ENCODE measurements at places on chromosomes 12 and 14.

- DNase-seq, result no peak
These were observed 288.2 kb downstream of the CCDC59 start for GRCh38 chr12:82069931-82070514.

- DNase-seq, result no peak
These were observed 148.1 kb upstream of the CRY1 start for GRCh38 chr12:107241411-107241810.

- DNase-seq, result peak; percentile 27
These were observed 227.7 kb upstream of the NPAS3 start for GRCh38 chr14:32710731-32711680.

GRCh38 chr12:53995378-53996239 is 4.4 kb upstream of the HOXC9 start:
- DNase-seq, result no peak

- peak; percentile 79 for DNase-seq
These were observed 4.2 kb upstream of the AJUBA start for GRCh38 chr14:22986508-22987054.

GRCh38 chr14:103552011-103552845 is 10.2 kb downstream of the BAG5 start:
- no peak for DNase-seq

GRCh38 chr14:38261620-38262019 is 5.7 kb upstream of the CLEC14A start:
- no peak for DNase-seq

GRCh38 chr14:28765831-28766468 is 637 bp upstream of the FOXG1 start:
- DNase-seq, result no peak

DNA sequence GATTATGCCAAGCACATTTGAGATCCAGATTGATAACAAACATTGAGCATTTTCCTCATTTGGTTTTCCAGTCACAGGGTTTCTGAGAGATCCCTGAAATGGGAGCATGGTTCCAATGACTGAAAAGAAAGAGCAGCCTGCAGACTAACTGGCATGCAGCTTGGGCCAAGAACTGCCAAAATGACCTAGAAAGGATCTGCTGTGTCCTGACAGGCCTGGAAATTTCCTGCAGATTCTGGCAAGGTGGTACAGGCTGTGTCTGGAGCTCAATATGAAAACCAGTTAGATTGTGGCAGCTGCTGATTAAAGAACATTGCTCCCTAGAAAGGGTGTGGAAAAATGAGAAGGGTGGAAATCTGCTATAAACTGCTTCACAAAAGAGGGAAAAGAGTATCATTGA is 417.3 kb downstream of the IPO8 start:
- DNase-seq, result no peak

DNA sequence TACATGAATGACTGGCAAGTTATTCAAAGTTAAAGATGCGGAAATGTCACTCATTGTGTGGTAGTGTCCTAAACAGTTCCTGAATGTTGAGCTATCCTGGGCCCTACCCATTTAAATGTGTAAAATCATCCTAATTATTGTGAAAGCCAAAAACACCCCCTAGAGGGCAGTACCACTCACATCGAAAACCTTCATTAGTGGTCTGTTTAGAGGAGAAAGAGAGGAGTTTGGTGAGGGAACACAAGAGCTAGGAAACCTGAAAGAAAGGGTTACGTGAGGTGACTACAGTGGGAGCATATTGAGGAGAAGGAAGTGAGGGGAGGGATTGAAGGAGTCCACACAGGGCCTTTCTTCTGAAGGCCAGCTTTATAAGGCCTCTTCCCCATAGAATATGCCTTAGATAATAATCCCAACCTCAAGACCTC is 2.5 kb upstream of the TEP1 start:
- no peak for DNase-seq

GRCh38 chr12:55654511-55655214 is 18.0 kb downstream of the OR10P1 start:
- no peak for DNase-seq

DNA sequence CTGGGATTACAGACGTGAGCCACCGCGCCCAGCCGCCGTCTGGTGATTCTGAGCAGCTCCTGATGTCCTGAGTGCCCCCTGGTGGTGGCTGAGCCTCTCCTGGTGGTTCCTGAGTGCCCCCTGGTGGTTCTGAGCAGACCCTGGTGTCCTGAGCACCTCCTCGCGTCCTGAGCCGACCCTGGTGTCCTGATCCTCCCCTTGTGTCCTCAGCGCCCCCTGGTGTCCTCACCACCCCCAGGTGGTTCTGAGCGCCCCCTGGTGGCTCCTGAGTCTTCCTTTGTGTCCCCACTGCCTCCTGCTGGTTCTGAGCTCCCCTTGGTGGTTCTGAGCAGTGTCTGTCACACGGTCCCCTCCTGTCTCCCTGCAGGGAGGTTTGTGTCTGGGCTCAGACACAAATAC is 1304.9 kb downstream of the TMEM121 start:
- no peak for DNase-seq

DNA sequence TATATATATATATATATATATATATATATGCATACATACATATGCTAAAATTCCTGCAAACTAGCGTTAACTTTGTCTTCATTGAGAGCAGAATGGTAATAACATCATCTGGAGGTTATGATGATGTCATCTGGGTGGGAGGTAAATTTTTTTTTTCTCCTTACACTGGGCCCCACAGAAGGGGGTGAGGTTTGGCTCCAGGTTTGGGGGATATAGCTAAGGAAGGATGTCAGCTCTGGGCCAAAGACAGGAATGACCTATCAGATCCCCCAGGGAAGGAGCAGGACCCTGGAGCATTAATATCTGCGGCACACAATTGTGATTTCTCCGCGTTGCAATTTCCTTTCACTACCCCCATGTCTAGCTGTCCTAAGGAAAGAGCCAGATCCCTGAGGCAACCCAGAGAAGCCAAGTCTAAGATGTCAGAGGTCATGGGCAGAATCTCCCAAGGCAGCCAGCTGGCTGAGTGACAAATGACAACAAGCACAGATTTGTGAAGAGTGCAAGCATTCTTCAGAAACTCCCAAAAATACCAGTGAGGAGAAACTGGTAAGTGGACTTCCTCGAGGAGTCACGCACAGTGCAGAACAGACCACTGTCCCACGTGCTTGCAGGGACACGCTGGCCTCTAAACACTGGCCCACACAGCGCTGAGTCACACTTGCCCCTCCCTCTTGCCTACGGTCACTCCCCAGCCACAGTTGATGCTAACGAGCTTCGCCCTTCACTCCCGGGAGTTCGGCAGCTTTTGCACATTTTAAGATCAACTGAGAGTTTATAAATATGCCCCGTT is 9.9 kb downstream of the UBC start:
- DNase-seq, result peak; percentile 88

GRCh38 chr12:50313256-50313931 is 30.1 kb upstream of the LIMA1 start:
- no peak for DNase-seq

DNA sequence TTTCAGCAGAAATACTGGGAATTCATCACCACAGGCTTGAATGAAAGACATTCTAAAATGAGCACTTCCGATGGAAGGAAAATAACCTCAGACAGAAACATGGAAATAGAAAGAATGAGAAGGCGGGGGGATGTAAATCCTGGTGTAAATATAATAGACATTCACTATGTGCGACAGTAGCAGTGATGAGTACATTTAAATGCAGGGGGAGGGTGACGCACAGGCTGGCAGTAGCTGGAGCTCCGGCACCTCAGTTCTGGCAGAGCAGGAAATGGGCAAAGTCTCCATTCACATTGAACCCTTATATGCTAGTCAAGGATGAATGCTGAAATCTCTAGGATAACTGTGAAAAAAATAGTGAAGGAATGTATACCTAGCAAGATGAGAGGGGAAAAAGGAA is 172.7 kb upstream of the C14orf180 start:
- DNase-seq, result no peak

GRCh38 chr14:74906925-74907521 is 16.0 kb downstream of the RPS6KL1 start:
- DNase-seq, result no peak

GRCh38 chr12:5003025-5003666 is 40.5 kb upstream of the KCNA5 start:
- peak; percentile 40 for DNase-seq

GRCh38 chr12:107458163-107458562 is 227.4 kb upstream of the PWP1 start:
- DNase-seq, result no peak

GRCh38 chr12:32134101-32134888 is 27.6 kb downstream of the BICD1 start:
- no peak for DNase-seq

DNA sequence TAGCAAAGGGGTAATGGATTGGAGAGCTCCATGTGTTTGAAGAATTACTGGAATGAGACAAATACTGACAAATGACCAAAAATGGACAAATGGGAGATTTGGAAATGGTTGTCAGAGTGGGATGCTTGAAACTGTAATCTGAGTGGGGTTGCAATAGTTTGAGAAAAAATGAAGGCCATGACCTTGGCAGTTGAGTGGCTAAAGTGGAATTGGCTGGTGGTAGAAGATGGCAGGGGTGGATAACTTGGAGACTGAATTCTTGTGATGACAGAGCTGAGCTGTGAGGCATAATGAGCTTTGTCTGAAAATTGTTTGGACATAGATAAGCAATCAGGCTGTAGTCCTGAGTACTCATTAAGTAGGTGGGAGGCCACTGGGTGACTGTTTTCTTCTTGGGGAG is 222.5 kb upstream of the PRICKLE1 start:
- no peak for DNase-seq

- DNase-seq, result no peak
These were observed 202.8 kb downstream of the NUAK1 start for GRCh38 chr12:105935981-105936380.

- DNase-seq, result no peak
These were observed 182.5 kb downstream of the SLC2A13 start for GRCh38 chr12:39923364-39923763.

DNA sequence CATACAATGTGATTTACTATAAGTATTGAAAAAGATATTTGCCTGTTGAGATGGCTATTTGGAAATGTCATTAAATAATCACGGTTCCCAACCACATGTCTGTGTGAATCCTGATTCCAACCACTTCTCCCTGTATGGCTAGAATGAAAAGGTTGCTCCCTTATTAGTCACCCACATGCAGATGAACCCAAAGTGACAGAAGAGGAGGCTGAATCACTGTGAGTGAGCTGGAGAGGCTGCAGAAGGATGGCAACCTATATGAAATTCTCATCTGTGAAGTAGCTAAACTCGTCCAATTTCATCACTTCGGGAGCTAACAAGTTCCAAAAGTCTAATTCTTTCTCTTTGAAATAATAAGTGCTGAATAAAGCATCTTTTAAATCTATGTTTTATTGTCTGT is 300.5 kb downstream of the PRKD1 start:
- DNase-seq, result no peak

GRCh38 chr14:84961637-84962036 is 568.3 kb upstream of the FLRT2 start:
- no peak for DNase-seq

GRCh38 chr14:97027256-97027999 is 230.2 kb downstream of the VRK1 start:
- DNase-seq, result no peak

DNA sequence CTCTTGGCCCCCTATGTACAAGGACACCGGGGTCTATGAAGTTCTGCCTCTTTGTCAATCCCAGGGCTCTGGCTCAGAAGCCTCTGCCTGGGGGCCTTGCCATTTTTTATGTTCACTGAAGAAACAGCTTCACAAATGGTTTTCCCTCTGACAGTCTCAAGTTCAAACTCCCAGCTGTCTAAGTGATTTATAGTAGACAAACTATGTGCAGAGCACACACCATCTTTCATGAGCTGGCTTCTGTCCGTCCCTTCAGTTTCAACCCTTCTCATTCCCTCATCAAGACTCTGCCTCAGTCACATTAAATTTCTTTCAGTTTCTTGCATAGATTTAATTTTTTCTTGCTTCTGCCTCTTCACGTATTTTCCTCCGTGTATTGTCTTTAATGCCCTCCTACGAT is 2.7 kb upstream of the DCD start:
- DNase-seq, result no peak

DNA sequence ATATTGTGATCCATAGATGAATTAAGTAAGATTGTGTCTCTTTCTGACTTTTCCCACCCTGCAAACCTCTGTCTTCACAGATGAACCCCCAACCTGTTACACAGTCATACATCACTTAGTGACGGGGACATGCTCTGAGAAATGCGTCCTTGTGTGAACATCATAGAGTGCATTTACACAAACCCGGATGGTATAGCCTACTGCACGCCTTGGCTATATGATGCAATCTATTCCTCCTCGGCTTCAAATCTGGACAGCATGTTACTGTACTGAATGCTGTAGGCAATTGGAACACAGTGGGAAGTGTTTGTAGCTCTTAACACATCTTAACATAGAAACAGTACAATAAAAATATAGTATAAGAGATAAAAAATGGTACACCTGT is 7.4 kb upstream of the TESPA1 start:
- DNase-seq, result no peak

DNA sequence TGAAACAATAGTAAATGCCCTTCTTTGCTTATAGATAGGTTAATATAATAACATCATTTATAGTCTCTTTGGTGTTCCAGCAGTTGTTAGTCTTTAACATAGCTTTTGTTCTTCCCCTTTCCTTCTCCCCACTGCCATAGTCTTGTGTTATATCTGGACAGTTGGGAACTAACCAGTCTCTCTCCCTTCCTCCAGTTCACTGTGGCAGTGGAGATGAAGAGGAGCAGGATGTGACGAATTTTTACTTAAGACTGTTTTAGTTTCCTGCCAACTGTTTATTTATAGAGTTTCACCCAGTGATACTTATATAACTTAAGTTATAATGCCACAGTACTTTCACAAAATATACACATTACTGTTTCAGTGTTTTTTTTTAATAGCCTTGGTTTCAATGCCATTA is 277.4 kb downstream of the PDZRN4 start:
- DNase-seq, result no peak

- no peak for DNase-seq
These were observed 35.6 kb downstream of the PTGER2 start for GRCh38 chr14:52349731-52350130.

DNA sequence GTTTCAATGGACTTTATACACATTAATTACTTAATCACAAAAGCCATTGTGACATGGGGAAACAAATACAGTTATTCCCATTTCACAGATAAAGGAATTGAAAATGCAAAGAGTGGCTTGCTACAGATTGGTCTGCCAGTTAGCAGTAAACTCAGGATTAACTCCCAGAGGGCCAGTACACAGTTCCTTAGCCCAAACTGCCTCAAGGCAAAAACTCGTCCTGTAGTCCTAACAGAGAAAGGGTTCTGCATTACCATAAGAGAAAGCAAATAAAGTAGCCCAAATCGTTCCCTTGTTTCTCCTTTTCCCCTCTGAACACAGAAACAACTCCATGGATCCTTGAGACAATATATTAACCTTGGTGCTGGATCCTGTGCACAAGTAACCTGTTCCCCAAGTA is 274.4 kb downstream of the LRIG3 start:
- DNase-seq, result no peak

Data from amniotic stem cell (primary cell).